Dermis microvascular lymphatic vessel endothelial cell (primary cell): ENCODE measurements at places on chromosomes 1 and 21.

- peak; percentile 70 for DNase-seq
These were observed 623 bp downstream of the GNG4 start for GRCh38 chr1:235648954-235649367.

DNA sequence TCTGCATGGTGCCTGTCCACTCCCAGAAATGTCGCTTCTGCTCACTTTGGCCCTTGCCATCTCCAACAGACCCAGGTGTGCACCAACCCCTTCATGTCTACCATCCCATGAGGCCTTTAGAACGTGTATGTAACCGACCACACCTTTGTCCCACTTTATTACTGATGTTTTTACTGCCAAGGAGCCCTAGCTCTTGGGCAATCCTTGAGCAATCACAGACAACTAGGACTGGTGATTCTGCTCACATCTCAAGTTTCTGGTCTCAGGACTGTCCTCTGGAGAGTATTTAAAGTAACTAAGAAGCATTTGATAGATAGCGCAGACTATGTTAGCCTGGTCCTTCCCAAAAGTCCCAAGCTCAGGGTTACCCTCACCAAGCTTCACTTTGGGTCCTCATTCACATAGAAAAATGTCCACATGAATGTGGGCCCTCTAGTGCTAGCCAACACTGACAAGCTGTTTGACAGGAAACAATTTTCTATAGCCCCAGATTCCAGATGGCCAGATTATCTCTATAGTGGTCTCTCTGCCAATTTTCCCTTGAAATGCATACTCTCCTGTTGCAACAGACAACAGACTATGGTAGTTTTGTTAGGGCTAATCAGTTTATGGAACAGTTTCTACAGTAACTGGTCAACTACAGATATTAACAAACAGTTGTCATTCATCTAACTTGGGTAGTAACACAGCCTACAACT, 6.9 kb upstream of the TMEM81 start:
- peak; percentile 20 for DNase-seq

GRCh38 chr1:238439511-238439910, 548.8 kb upstream of the ZP4 start:
- DNase-seq, result no peak

DNA sequence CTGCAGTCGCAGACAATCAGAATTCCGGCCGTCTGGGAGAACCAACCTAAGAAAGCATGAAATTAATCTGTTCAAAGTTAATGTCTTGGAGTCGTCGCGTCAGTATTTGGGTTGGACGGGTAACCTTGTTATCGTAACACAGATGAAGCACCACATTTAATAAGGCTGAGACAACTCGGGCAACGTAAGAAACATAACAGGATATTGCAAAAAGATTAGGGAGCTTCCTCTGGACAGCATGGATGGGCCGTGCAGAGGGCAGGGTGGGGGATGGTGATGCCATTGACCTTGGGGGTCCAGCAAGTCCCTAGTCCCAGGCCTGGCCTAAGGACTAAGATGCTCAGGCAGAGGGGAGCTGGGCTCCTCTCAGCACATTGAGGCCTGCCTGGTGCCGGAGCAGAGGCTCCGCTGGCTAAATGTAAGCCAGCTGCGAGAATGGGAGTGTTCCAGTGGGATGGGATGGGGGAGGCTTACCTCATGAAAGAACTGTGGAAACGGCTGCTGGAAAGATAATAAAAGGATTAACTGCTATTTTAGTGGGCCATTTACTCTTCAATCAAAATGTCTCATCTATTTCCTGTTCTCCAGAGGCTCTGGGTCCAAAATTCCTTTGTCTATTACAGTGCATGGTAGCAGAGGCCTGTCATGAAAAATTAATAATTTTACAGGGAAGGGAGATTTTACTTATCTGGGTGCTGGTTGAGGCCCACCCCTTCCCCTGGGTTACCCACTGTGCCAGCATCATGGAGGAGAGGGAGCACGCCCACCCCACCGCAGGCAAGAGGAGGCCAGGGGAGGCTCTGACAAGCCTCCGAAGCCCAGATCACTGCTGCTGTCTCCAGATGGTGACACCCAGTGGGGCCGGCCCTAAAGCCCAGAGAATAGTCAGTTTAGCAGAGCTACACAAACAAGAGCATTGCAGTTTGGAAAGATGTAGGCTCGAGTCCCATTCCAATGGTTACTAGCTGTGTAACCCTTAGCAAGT, 131.6 kb downstream of the DMRTB1 start:
- DNase-seq, result no peak

- DNase-seq, result no peak
These were observed 48.9 kb upstream of the POU3F1 start for GRCh38 chr1:38095454-38095931.

GRCh38 chr1:203926025-203926540, 64.7 kb downstream of the SNRPE start:
- DNase-seq, result no peak

- DNase-seq, result no peak
These were observed 75.4 kb downstream of the RIPK4 start for GRCh38 chr21:41691205-41692184.

DNA sequence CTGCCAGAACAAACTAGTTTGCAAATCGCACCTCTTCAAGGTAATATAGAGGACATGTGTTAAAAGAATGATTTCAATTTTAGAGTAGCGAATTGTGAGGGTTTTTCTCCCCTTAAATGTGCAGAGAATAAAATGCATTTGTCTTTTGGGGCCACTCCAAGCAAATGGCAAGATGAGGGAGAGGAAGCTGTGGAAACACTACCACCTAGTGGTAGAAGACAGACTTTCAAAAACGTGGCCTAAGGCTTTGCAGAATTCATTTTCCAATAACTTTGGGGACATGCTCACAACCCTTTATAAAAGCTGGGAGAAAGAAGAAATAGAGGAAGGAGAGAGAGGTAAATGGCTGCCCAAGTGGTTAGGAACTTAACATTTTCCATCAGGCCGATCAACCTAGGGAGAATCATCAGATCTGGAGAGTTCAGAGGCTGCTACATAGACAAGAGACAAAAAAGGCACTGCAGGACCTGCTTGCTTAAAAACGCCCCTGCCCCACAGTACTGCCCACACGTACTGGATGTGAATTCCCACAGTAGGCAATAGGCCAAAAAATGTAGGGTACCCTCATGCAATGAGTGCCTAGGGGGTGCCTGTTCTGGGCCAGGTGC, 15.7 kb upstream of the RCAN1 start:
- DNase-seq, result peak; percentile 58

- peak; percentile 45 for DNase-seq
These were observed 7.4 kb downstream of the USP48 start for GRCh38 chr1:21775550-21775914.

- DNase-seq, result no peak
These were observed 48.3 kb upstream of the BCAR3 start for GRCh38 chr1:93729906-93730305.

- no peak for DNase-seq
These were observed 35.2 kb downstream of the TP53BP2 start for GRCh38 chr1:223810586-223810985.

DNA sequence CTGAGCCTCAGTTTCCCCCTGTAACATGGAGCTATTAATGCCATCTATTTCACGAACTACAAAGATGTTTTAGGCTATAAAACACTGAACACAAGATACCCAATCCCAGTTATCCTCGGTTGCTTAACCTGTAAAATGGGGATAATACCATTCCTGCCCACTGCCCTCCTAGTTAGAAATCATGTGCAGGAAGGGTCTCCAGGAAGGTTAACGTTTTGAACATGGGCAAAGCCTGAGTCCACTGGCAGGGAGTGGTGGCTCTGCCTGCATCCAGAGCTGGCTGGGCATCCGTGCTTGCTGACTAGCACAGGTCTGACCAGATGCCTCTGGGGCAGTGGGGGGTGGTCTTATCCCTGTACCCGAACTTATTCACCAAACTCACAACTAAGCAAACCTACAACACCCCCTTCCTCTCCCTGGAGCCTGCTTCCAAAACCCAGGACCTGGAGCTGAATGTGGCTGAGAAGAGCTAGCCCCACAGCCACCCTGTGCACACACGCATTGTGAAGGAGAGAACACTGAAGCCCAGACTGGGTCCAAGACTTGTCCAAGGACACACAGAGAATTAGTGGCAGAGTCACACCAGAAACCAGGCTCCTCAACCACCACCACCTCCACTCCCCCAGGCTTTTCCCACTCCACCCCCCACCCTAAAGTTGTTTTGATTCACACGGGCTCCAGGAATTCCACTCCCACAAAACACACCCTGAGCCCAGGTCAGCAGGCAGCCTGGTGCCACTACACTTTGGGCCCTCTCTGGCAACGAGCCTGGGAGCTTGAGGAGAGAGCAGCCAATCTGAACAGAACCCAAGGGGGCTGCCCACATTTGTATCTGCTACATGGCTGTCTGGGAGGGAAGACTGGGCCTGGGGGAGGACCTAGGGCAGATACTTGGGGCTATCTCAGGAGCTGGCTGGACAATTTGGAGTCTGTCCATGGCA, 1.6 kb downstream of the E2F2 start:
- no peak for DNase-seq

GRCh38 chr1:22643381-22643780, at the start of gene C1QC:
TSS of gene C1QC (plus strand) at chr1:22643633. CDS start at chr1:22644024, 391 bp downstream.
- no peak for DNase-seq

GRCh38 chr1:116172666-116173065, 61.5 kb downstream of the MAB21L3 start:
- DNase-seq, result no peak

DNA sequence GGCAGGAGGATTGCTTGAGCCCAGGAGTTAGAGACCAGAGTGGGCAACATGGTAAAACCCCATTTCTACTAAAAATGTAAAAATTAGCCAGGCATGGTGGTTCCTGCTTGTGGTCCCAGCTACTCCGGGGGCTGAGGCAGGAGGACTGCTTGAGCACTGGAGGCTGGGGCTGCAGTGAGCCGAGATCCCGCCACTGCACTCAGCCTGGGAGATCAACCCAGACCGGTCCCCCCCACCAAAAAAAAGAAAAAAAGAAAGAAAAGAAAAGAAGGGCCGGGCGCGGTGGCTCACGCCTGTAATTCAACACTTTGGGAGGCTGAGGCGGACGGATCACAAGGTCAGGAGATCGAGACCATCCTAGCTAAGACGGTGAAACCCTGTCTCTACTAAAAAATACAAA, 1.8 kb upstream of the GMEB1 start:
- DNase-seq, result no peak
